ENCODE measurements at places on chromosomes 7 and 10. TPM values are rescaled to one million over a fixed set of nuclear protein-coding genes. Genes with fewer than 3 reads are reported as not detected.

Gene AGFG2
- total RNA-seq: 49.3 TPM

Gene EFCAB10
- not detected for total RNA-seq

DNA sequence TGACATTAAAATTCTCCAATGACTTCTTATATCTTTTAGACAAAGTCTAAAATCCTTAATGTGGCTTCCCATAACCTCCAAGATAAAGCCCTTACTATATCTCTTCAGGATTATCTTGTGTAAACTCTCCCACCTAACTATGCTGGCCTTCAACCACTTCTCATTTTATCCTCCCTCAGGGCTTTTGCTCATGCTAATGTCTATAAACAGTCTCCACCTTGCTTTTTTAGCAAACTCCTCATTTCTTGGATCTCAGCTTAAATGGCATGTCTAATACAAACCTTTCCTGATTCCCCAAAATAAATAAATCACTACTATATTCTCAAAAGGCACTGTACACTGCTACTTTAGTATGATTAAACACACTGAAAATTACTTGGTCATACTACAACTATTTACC lies 181.2 kb downstream of the LRRN3 start:
- no peaks in the 10 kb centered on the region for H3K27me3 ChIP-seq
- peaks cover 2% of the 10 kb centered on the region for H3K36me3 ChIP-seq
- no peak overlapping the region for H3K4me3 ChIP-seq
- no peak for DNase-seq
- no peaks in the 10 kb centered on the region for H3K4me1 ChIP-seq
- H3K27ac ChIP-seq: no peak overlapping the region

Gene KNDC1
- not detected for total RNA-seq

Gene CCM2
- total RNA-seq: 80.1 TPM

DNA sequence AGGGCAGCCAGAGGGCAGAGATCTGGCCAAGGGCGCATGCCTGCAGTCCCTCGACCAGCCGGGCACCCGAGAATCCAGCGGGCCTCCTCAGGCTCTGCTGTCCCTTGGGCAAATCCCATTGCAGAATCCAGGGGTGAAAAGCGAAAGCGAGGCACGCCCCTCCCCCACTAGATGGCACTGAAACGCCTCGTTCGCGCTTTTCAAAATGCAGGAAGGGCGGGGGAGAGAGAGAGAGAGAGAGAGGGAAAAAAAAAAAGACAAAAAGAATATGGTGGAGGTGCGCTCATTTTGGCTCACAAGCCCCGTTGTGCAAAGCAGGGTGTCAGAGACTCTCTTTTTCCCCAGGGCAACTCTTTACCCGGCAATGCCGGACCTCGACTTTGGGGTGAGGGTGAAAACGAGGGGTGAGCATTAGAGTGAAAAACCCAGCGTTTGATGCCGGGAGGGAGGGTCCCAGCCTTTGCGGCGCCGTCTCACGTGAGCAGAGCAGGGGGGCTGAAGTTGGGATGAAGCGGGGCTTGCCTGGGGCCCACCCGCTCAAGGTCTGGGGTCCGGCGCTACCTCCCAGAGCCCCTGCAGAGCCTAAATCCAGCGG lies 2.5 kb upstream of the TMEM178B start:
- DNase-seq: peak; percentile 73
- peak overlapping the region; percentile 52 for H3K4me3 ChIP-seq
- H3K27ac ChIP-seq: no peak overlapping the region
- H3K4me1 ChIP-seq: peaks cover 16% of the 10 kb centered on the region

DNA sequence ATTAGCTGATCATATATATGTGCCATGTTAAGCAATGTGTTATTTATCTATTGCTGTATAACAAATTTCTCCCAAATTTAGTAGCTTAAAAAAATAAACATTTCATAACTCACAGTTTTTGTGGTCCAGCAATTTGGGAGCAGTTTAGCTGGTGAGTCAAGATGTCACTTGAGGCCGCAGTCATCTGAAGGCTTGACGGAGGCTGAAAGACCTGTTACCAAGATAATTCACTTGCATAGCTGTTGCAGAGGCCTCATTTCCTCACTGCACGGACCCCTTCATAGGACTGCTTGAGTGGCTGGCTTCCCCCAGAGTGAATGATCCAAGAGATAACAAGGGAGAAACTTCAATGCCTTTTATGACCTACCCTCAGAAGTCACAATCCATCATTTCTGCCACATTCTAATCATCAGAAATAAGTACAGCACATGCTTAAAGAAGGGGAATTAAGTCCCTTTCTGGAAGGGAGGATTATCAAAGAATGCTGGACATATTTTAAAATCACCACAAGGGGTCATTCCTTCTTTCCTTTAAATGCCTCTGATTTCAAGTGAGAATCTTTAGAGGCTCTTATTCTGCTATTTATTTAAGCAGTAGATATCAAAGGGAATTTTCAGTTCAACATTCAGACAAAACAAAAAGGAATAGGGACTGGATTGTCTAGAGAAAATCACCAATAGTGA lies 10.5 kb upstream of the SRPK2 start:
- H3K4me3 ChIP-seq: no peak overlapping the region
- peaks cover 3% of the 10 kb centered on the region for H3K4me1 ChIP-seq
- DNase-seq: no peak
- H3K27ac ChIP-seq: no peak overlapping the region
- no peaks in the 10 kb centered on the region for H3K36me3 ChIP-seq

DNA sequence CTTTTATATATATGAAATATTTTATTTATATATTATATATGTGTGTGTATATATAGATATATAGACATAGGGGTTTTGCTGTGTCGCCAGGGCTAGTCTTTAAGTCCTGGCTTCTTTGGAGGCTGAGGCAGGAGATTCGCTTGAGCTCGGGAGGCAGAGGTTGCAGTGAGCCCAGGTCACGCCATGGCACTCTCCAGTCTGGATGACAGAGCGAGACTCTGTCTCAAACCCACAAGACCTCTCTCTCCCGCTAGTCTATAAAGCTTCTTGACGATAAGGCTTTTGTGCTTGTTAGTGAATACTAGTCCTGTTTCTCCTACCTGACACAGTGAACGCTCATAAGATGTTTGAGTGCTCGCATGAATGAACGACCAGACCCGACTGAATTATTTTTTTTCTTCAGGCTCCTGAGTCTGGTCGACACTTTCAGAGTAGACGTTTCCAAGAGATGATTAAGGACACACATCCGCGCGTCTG lies 577 bp upstream of the DDX21 start:
- no peaks in the 10 kb centered on the region for H3K27me3 ChIP-seq
- peak; percentile 55 for DNase-seq
- H3K4me1 ChIP-seq: peaks cover 32% of the 10 kb centered on the region

- no peak overlapping the region for H3K27ac ChIP-seq
- peaks cover 8% of the 10 kb centered on the region for H3K27me3 ChIP-seq
- no peaks in the 10 kb centered on the region for H3K4me1 ChIP-seq
- no peak overlapping the region for H3K4me3 ChIP-seq
Measured at GRCh38 chr7:45708046-45708950, 134.1 kb downstream of the ADCY1 start.

- H3K27ac ChIP-seq: peak overlapping the region; percentile 58
- H3K27me3 ChIP-seq: no peaks in the 10 kb centered on the region
- no peak overlapping the region for H3K4me3 ChIP-seq
Measured at GRCh38 chr10:72123616-72124015, 35.3 kb upstream of the SPOCK2 start.

DNA sequence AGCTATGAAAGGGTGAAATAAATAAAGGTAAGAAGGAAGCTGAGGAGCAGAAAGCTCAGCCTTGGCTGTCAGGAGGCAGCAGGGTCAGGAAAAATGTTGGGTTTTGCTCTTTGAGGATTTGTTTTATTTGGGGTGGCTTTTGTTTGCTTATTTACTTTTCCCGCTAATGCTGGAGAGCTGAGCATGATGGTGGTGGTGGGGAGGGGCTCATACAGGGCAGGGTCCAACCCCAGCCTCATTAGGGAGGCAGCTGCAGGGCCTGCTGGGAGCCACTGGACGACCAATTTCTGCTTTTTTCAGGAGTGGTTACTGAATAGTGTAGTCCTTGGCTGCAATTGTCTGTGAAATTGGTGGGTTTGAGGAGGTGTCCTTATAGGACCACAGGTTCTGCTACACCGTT lies 36.3 kb downstream of the CCM2 start:
- H3K4me1 ChIP-seq: peaks cover 74% of the 10 kb centered on the region
- peak overlapping the region; percentile 83 for H3K27ac ChIP-seq
- H3K36me3 ChIP-seq: peaks cover 39% of the 10 kb centered on the region
